ENCODE measurements at places on chromosomes 11 and 22.

DNA sequence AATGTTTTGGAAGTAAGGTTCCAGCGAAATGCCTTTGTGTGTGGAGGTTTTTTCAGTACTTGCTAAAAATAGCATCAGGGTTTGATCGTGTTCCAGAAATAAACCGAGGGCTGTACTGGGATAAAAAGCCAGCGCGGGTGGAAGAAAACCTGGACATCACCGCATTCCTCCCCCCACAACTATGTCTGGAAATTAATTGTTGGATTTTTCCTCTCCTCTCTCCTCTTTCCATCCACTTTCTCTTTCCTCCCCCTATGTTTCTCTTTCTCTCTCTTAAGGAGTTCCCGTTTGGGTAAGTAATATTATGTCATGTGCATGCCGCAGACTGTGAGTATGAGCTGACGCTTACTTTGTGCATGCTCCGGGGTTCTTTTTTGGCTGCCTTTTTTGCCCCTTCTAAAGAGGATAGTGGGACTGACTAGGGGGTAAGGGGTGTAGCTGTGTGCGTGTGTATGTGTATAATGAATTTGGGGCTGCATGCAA, 104.2 kb upstream of the HSD17B12 start:
- DNase-seq, result no peak

GRCh38 chr11:122668562-122669090, 13.1 kb downstream of the UBASH3B start:
- DNase-seq, result peak; percentile 71

- DNase-seq, result no peak
Observed at GRCh38 chr22:43300891-43301676, 42.1 kb downstream of the SCUBE1 start.

- DNase-seq, result peak; percentile 52
Observed at GRCh38 chr11:82927264-82927880, 25.8 kb downstream of the DDIAS start.

GRCh38 chr11:117794135-117794534, 2.9 kb downstream of the DSCAML1 start:
- no peak for DNase-seq

DNA sequence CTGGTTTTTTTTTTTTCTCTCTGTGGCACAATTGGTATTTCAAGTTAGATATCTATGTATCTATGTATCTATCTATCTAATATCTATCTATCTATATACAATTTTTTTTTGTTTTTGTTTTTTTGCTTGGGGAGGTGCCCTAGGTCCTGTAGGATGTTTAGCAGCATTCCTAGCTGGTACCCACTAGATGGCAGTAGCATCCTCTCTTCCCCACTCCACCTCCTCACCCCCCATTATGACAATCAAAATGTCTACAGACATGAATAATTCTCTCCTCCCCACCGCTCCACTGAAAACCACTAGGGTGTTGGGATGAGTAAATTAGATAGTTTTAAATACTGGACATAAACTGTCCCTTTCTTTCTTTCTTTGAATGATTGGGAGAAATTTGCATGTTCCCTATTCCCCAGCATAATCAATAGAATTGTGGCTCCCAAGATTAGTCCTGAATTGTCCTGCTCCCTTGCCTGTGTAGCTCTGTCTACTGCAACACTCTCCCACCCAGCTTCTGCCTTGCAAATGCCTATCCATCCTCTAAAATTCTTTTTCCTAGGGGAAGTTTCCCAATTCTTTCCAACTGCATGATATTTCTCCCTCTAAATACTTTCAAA, 1152.4 kb downstream of the LRRC4C start:
- DNase-seq, result peak; percentile 5

- no peak for DNase-seq
Observed at GRCh38 chr11:111355956-111356659, 23.0 kb downstream of the POU2AF1 start.

GRCh38 chr11:103010891-103011290, 55.4 kb upstream of the MMP13 start:
- no peak for DNase-seq

DNA sequence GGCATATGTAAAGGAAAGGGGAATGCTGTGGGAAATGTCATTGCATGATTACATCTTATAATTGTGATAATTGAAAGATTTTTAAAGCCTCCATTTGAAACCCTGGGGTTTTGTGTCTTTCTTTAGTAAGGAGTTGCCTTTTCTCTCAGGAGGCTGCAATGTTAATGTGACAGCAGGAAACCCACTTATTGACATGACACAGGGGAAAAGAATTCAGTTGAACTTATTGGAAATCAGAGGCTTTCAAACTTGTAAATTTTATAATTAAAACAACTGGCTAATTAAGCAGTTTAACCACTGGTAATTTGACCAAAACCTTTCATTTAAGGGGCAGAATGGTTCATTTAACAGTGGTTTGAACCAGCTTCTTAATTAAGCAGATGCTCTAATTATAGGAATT, 31.2 kb downstream of the MRPL48 start:
- DNase-seq, result no peak

DNA sequence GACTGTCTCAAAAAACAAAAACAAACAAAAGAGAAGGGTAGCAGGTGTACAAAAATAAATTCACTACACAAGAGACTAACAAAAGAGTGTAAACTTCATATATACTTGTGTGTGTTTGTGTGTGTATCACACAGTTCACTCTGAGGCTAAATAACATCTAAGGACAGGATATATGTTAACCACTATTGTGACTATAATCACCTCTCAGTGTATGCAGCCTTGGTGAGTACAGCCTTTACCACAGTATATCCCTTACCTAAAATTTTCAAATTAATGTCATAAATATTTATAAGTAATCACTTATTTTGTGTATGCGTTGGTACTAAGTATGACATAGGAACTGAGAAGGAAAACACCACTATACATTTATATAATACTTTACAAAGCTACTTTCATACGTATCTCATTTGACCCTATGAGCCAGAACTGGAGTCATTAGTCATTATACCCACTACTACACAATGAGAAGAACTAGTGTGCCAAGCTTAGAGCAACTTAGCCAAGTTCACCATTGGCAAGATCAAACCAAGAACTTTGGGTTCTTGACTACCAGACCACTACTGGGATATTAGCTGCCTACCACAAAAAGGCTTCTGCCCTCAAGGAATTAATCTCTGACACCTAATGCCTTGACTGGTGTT, 116.7 kb downstream of the SGSM3 start:
- DNase-seq, result no peak

- no peak for DNase-seq
Observed at GRCh38 chr11:88697139-88697538, 359.6 kb upstream of the CTSC start.

DNA sequence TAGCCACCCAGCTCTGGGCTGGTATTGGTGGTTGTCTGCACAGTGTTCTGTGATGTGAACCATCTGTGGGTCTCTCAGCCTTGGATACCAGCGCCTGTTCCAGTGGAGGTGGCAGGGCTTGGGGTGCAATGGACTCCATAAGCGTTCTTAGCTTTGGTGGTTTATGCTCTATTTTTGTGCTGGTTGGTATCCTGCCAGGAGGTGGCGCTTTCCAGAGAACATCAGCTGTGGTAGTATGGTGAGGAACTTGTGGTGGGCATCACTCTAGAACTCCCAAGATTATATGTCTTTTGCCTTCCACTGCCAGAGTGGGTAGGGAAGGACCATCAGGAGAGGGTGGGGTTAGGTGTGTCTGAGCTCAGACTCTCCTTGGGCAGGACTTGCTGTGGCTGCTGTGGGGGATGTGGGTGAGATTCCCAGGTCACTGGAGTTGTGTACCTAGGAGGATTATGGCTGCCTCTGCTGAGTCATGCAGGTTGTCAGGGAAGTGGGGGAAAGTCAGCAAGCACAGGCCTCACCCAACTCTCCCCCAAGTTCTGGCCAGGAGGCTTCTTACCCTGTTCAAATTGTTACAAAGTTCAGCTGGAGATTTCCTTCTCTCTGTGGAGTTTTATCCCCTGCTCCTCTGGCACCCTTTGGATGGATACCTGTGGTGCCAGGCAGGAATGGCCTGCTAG, 47.2 kb downstream of the MRGPRX2 start:
- DNase-seq, result no peak

DNA sequence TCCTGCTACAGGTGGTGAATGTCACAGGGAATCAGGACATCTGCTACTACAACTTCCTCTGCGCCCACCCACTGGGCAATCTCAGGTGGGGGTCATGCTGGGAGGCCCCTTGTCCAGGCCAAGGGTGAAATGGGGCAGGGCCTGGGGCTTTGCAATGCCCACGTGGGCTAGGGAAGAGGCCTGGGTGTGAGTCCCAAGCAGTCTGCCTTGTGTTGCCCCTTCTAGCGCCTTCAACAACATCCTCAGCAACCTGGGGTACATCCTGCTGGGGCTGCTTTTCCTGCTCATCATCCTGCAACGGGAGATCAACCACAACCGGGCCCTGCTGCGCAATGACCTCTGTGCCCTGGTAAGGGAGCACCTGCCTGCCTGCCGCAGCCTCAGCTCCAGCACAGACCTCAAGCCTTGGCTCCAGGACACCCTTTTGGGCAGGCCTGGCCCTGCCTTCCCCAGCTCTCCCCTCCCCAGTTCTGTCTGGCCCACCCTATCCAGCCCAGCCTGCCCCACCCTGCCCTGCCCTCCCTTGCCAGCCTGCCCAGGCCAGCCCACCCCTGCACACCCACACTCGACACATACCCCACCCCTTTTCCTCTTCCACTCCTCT, 9.1 kb upstream of the TAGLN start:
- DNase-seq, result no peak

- no peak for DNase-seq
Observed at GRCh38 chr22:43858156-43858895, 4.0 kb downstream of the SULT4A1 start.

GRCh38 chr22:44063462-44064371, 39.6 kb downstream of the PARVB start:
- no peak for DNase-seq

DNA sequence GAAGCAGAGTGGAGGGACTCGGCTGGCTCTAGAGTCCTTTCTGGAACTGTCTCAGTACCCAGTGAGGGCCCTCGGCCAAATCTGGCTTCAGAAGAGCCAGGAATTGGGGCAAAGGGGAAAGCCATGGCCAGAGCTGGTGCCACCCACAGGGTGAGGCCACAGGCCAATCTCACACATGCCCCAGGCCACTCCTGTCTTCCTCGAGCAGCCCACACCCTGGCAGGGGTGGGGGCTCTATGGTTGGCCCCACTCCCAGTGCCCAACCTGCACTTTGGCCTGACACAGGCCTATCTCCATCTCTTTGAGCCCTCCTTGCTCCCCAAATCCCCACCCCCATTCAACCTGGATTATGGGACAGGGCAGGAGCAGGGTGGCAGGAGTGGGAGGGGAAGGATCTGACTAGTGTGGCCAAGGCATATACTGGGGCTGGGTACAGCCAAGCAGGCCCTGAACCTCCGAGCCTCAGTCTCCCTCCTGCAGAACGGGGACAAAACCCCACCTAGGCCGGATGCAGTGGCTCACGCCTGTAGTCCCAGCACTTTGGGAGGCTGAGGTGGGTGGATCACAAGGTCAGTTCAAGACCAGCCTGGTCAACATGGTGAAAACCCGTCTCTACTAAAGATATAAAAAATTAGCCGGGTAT, 6.9 kb downstream of the TST start:
- DNase-seq, result no peak

DNA sequence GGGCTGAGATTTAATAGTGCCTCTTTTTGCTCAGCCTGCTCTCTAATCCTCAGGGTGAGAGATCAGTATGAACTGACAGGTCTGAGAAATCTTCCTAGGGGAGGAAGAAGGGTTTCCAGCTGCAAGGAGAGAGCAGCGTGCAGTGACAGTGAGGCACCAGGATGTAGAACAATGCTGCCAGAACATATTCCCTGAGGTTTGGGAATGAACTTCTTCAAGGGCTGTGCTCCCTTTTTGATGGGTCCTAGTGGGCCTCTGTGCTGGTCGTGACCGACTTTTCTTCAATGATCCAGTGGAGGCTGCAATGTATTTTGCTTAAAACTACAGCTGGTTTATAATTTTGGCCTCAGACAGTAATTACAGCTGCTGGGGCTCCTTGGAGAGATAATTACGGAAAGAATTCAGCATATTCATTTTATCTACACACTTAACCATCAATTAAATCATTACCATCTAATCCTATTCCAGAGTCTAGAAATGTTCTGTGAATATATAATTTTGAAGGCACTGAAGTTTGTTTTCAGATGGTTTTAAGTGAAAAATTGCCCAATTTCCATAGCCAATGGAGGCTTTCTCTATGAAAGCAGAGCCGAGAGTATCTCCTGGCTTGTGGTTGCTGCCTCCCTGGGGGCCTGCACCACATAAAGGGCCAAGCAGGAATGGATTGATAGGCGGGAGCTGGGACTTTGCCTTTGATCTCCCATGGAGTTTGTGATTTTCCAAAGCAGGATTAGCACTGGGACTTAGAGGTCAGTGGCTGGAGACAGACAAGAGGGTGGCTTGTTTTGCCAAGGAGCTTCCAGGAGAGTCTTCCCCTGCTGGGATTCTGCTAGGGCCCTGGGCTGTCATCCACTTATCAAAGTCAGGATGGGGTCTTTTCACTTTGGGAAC, 41.0 kb upstream of the OLFML1 start:
- no peak for DNase-seq

DNA sequence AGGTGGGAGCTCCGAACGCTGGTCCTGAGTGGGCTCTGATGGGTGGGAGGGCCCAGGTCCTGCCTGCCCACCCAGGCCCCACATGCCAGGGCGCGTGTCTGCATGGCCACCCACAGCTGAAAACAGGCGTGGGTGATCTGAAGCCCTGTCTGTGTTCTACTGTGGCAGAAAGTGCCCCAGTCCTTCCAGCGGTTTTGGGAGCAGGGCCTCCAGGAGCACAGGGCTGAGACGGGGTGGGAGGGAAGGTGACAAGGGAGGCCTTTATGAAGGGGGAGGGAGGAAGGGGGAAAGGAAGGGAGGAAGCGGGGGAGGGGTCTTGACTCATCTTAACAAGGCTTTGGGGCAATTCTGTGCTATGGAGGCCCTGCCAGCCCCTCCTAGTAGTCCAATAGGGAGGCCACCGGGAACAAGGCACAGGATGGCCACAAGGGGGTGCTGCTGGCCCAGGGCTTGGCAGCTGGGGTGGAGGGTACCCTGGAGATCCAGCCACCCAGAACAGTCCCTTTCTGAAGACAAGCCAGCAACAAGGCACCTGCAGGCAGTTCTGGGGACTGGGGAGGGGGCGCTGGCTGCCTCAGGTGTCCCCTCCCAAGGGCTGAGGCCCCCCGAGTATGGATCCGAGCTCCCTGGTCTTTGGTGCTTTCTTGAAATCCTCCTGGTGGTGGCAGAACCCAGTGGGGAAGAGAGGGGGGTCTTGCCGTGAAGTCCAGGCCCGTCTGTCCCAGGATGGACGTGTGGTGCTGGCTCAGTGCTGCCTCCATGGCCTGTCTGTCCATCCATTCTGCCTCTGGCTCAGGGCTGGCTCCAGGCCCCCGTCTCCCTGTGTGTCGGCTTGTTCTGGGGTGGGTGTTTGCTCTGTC, 6.3 kb upstream of the FADS3 start:
- DNase-seq, result peak; percentile 53
